CD8-positive, alpha-beta T cell (primary cell): ENCODE measurements at places on chromosomes 5 and 9.

DNA sequence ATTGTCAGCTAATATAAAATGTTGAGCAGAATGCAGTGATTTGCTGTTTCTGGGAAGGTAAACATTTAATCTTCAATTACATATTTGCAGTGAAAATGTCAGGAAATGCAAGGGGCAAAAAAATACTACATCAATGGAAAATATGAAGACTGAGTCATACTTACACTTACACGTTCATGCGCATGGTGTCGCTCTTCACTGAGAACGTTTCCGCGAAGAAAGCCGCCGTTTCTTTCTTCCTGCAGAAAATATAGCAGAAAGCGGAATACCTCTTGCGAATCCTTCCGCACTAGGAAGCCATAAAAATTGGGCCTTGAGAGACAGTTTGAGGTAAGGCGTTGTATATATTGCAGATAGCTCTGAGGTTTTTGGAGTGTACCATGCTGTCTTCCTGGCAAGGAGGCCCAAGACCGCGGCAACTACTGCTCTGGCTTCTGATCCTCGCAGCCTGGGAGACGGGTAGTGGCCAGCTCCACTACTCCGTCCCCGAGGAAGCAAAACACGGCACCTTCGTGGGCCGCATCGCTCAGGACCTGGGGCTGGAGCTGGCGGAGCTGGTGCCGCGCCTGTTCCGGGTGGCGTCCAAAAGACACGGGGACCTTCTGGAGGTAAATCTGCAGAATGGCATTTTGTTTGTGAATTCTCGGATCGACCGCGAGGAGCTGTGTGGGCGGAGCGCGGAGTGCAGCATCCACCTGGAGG is at the start of gene PCDHA13:
Gene PCDHA13 (plus strand): TSS at position 236 of the 702 bp plus-strand sequence. CDS start 145 bp downstream, at position 381.
- no peak for DNase-seq

DNA sequence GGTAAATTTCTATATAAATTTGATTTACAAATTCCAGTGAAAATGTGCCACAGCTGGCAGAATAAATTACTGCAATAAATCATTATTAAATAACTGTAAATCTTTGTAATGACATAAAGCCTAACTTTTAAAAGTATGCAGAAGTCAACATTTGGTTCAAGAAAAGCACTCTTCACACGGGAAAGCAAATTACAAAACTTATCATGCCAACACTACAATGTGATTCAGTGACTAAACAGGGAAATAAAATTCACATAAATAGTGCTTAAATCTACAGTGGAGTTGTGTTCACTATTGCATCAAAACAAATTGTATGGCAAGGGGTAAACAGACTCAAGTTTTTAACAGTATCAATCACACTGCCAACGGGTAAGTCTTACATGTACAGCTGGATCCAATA is 117.2 kb downstream of the BNC2 start:
- DNase-seq: no peak

GRCh38 chr5:170307575-170308465 is 10.2 kb upstream of the LCP2 start:
- DNase-seq: no peak

DNA sequence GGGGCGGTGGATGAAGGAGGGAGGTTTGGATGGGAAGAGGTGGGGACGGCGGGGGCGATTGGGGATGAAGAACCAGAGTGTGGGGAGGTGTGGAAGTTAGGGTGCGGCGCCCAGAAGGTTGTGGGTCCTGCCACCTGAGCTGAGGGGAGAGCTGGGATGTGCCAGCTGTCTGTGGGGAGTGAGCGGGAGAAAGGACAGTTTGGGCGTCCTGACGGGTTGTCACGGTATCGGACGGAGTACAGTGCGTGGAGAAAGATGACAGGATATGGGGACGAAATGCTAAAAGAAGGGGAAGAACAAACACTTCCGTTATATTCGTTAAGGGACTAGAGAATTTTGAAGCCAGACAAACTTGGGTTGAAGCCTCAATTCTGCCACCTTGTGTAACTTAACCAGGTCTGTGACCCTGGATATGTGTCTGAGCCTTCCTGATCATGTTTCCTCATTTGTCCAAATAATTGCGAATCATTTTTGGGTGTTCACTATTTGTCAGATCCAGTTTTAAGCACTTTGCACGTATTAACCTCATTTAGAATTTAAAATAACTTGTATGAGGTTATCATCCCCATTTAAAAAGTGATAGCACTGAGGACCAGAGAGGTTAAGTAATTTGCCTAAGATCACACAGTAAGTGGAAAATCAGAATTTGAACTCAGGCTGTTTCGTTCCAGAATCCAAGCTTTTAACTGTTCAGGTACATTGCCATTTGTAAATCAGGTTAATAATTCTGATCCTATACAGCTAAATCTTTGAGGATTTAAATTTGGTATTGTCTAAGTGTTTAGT is 689 bp downstream of the CNTRL start:
- DNase-seq: peak; percentile 3

DNA sequence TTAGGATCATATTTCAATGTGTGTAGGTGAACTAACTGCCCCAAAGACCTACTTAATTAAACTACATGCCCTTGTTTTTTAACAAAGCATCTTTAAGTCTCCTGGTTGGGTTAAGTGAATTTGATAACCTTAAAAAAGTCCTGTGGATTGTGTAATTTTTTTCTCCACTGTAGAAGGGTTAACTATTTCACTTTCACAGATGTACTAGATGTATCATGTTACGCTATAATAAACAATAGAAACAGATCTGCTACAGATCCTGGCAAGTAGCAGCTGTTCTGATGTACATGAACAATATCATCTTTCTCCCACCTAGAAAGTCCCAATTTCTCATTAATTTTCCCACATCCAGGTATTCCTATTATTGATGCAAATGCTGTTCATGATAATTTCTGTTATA is 18.9 kb downstream of the KIF24 start:
- no peak for DNase-seq

DNA sequence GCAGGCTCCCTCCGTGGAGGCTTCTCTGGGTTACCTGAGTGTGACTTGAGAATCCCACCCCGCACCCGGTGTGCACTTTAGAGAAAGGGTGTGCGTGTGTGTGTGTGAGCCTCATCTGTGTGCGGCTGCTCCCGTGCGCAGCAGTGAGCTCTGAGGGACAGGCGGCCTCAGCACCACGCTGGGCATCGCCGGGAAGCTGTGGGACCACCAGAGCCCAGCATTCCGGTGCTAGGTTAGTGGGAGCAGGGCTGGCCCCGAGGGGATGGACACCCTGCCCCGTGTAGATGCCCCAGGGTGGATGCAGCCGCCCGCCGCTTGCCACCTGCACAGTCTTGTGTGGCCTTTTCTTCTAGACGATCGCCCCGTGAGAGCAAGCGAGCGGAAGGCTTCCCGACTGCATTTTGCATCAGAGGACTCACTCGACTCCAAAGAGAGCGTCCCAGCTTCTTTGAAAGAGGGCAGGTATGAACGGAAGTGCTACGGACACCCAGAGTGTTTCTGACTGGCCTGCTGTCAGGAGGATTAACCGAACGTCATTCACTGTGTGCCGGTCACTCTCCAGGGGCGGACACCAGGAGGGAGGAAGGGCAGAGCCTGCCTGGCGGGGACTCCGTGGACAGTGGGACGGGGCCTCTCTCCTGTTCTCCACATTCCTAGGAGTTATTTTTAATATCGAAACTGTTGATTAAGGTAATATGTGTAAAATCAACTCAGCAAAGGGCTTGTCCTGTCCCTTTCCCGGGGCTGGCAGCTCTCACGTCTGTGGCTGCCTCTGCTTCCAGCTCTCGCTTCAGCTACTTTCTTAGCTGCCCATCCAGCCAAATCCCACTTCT is 12.2 kb downstream of the CEP72 start:
- no peak for DNase-seq

GRCh38 chr5:67873935-67874334 is 341.6 kb upstream of the PIK3R1 start:
- DNase-seq: no peak

DNA sequence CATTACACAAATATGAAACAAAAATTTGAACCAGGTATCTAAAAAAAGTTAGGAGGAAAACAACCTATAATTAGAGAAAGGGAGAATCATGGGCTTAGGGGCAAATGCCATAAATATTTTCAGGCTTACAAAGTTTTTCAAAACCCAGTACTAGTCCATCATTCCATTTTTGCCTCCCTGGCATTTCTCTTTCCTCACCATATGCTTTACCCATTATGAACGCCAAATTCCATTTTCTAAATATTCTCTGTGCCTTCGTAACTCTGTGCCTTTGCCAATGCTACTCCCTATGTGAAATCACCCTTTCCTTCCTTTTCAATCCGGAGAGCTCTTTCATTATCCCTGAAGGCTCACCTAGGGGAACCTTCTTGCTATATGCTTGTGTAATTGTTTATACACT is 434.1 kb downstream of the ZSWIM6 start:
- no peak for DNase-seq

- DNase-seq: no peak
Measured at GRCh38 chr5:35087991-35088390, 40.2 kb upstream of the AGXT2 start.

GRCh38 chr9:22079873-22080341 is 70.8 kb upstream of the CDKN2B start:
- DNase-seq: no peak

- DNase-seq: peak; percentile 67
Measured at GRCh38 chr5:73519531-73520283, 21.5 kb downstream of the BTF3 start.

- no peak for DNase-seq
Measured at GRCh38 chr5:144467792-144468191, 297.1 kb downstream of the KCTD16 start.

GRCh38 chr5:15550502-15551112 is 50.6 kb downstream of the FBXL7 start:
- no peak for DNase-seq

DNA sequence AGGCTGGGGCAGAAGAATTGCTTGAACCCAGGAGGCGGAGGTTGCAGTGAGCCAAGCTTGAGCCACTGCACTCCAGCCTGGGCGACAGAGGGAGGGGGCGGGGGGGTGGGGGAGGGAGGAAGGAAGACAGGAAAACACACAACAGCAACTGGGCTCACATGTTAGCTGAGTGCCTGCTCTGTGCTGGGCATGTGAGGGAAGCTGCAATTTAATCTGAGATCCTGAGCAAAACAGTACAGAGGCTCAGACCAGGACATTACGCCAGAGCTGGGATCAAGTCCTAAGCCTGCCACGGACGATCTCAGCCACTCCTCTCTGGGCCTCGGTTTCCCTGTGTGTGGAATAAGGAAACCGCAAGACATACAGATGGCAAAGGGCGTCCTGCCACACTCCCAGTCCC is 119.1 kb downstream of the VAV2 start:
- no peak for DNase-seq

GRCh38 chr9:27545471-27545870 is 15.9 kb upstream of the MOB3B start:
- DNase-seq: no peak
